T-helper 17 cell (primary cell): ENCODE measurements at places on chromosomes 6 and 20.

- DNase-seq = no peak
- no peak overlapping the region for H3K4me3 ChIP-seq
- H3K4me1 ChIP-seq = peaks cover 6% of the 10 kb centered on the region
- H3K27ac ChIP-seq = no peak overlapping the region
- no peaks in the 10 kb centered on the region for H3K27me3 ChIP-seq
These were observed 215.5 kb downstream of the ZDHHC14 start for GRCh38 chr6:157596461-157596860.

- no peak for DNase-seq
- H3K27ac ChIP-seq = no peak overlapping the region
- peaks cover 10% of the 10 kb centered on the region for H3K27me3 ChIP-seq
- no peak overlapping the region for H3K4me3 ChIP-seq
- H3K36me3 ChIP-seq = no peaks in the 10 kb centered on the region
These were observed 36.9 kb upstream of the TFAP2C start for GRCh38 chr20:56592211-56592610.

DNA sequence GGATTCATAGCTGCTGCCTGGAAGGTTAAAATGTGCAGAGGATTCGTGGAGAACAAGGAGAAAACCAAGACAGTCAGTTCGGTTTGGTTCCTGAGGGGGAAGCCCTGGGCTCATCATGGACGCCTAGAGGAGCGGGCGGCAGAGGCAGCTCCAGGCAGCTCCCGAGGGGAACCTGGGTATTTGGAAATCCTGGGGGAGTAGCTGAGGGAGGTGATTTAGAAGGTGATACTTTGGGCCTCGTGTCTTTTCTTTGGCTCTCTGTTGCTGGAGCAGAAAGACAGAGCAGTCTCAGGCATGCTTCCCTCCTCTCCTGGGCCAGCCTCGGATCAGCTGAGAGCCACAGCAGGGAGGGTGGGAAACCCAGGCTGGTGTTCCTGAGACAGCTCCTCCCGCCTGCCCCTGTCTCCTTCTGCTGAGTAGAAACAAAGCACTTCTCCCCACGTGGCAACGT lies 139.5 kb downstream of the DLL1 start:
- H3K36me3 ChIP-seq = no peaks in the 10 kb centered on the region
- H3K4me3 ChIP-seq = no peak overlapping the region
- no peak for DNase-seq
- peaks cover 24% of the 10 kb centered on the region for H3K4me1 ChIP-seq

DNA sequence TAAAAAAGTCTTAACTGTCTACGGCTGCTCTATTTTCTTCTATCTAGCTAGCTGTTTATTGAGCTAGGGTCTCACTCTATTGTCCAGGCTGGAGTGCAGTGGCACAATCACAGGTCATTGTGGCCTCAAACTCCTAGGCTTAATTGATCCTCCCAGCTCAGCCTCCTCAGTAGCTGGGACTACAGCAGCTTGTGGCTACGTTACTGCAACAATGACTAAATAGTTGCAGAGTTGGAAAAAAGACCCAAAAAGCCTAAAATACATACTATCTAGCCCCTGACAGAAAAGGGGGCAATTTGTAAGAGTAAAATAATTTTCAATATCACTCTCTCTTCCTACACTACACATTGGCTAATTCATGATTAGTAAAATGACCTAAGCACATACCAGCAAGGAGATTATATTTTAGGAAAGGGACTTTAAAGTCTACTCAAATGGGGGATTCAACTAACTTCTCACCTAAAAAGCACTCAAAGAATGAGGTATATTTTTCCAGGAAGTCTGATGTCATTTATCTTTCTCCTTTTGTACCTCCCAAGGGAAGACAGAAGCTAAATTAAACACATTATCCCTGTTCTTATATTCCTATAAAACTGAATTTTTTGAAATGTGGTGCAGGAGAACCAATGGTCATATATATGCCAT lies 82.8 kb downstream of the ZMYND8 start:
- no peak overlapping the region for H3K4me3 ChIP-seq
- no peak for DNase-seq
- peak overlapping the region; percentile 84 for H3K27ac ChIP-seq
- H3K36me3 ChIP-seq = peaks cover 2% of the 10 kb centered on the region
- no peaks in the 10 kb centered on the region for H3K27me3 ChIP-seq

DNA sequence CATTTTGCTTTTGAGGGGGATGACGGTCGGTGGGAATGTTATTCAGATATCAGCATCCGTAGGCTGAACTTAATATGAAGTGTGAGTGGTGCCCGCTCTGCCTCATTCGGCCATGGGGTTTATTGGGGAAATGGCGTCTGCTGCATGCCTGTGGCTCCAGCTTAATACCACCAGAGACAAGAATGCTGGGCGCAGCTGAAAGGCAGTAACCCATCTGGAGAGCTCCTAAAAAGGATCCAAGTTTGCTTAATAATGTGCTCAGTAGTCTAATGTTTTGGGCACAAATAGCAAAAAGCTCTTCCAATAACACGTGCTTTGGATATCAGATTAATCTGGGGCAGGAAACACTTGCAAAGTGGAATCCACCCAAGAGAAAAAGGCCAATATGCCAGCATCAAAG lies 273.0 kb upstream of the TAB2 start:
- H3K27ac ChIP-seq = no peak overlapping the region
- H3K27me3 ChIP-seq = no peaks in the 10 kb centered on the region
- H3K4me3 ChIP-seq = no peak overlapping the region
- H3K4me1 ChIP-seq = peaks cover 44% of the 10 kb centered on the region
- no peaks in the 10 kb centered on the region for H3K36me3 ChIP-seq

DNA sequence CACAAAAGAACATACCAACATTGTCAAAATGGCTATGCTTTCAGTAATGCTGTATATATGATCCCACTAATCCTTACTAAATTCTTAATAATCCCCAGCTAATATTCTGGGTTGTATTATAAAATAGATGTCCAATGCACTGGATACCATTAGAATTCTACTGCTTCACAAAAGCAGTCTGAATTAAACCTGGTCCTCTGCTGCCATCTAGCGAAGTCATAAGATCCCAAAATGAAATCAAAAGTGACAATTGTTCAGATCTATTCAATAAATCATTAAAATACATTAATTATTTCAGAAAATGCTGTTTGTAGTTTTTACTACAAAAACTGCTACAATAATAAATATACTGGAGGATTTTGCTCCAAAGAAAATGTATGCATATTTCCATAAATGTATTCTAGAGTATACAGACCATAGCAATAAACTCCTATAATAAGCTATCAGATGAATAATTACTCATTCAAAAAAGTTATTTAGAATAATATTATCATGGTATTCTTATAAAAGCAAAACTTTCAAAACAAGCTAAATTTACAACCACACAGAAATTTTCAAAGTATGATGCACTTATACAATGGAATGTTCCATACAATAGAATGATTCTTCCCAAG lies 92.6 kb downstream of the RNGTT start:
- H3K27ac ChIP-seq = no peak overlapping the region
- H3K4me3 ChIP-seq = no peak overlapping the region
- no peaks in the 10 kb centered on the region for H3K27me3 ChIP-seq
- peaks cover 19% of the 10 kb centered on the region for H3K4me1 ChIP-seq
- peaks cover 7% of the 10 kb centered on the region for H3K36me3 ChIP-seq
- DNase-seq = peak; percentile 19

DNA sequence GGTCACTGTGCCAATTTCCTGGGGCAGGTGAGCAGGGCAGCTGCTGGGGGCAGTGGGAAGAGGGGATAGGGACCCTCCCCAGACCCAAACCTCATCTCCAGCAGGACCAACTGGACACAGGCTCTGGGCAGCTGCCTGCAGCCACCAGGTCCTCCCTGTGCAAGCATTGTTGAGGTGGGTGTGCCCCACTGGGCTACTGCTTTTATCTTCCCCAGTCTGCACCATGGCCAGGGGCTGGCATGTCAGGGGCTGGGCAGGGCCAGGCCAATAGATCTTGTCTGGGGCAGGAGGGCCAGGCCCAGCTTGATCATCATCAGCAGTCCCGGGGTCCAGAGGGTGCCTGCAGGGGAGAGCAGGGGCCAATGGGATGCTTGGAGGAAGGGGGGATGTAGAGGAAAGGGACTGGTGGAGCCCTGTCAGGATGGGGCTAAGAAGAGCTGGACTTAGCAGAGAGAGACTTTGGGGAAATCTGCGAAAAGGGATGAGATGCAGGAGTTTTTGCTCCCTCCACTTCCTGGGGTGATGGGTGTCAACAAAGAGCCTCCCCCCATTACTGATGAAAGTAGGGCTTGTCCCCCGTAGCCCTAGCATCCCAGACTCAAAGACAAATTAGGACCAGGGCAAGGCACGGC lies 5.7 kb downstream of the EBF4 start:
- no peak overlapping the region for H3K4me3 ChIP-seq
- no peak for DNase-seq
- H3K27me3 ChIP-seq = peaks cover 51% of the 10 kb centered on the region
- H3K36me3 ChIP-seq = peaks cover 3% of the 10 kb centered on the region
- H3K27ac ChIP-seq = no peak overlapping the region

DNA sequence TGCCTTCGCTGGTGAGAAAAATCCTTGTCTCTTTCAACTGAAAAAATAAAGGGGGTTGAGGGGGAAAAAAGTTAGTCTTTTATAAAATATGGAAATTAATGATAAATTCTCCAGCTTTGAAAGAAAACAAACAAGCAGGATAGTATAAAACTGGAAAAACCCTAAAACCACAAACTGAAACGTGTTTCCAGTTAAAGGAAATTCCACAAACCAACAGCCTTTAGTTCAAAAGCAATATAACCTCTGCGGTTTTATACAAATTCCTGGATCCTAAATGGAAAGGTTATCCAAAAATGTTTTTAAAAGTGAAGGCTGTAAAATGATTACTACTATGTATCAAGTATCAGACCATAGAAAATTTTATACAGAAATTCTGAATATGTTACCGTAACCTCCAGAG lies 55.6 kb downstream of the BMP5 start:
- no peaks in the 10 kb centered on the region for H3K36me3 ChIP-seq
- DNase-seq = no peak

GRCh38 chr20:64053841-64054661 lies 4.6 kb upstream of the SOX18 start:
- DNase-seq = no peak
- H3K27ac ChIP-seq = no peak overlapping the region
- peaks cover 4% of the 10 kb centered on the region for H3K36me3 ChIP-seq
- H3K4me1 ChIP-seq = peaks cover 15% of the 10 kb centered on the region

- H3K27ac ChIP-seq = no peak overlapping the region
- no peak overlapping the region for H3K4me3 ChIP-seq
- DNase-seq = peak; percentile 8
- no peaks in the 10 kb centered on the region for H3K4me1 ChIP-seq
These were observed 192.5 kb downstream of the PTPRK start for GRCh38 chr6:128327890-128328289.

DNA sequence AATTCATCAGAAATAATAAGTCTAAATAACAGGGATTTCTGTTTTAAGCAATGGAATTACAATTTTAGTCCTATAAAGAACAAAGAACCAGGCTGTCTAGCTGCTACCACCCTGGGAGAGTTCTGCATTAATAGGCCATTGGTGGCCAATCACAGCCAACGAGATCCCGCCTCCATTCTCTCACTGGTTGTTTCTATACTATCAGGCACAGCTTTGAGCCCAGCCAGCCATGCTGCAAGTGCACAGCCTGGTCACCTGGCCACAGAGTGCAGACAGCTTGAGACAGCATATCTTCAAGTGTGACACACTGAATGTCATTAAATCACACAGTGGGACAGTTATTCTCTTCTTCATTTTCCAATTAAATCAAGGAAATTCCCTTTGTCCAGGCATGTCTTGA lies 16.1 kb upstream of the RAB22A start:
- H3K4me3 ChIP-seq = no peak overlapping the region
- peak overlapping the region; percentile 43 for H3K27ac ChIP-seq
- H3K4me1 ChIP-seq = peaks cover 23% of the 10 kb centered on the region
- H3K36me3 ChIP-seq = peaks cover 2% of the 10 kb centered on the region
- DNase-seq = no peak

DNA sequence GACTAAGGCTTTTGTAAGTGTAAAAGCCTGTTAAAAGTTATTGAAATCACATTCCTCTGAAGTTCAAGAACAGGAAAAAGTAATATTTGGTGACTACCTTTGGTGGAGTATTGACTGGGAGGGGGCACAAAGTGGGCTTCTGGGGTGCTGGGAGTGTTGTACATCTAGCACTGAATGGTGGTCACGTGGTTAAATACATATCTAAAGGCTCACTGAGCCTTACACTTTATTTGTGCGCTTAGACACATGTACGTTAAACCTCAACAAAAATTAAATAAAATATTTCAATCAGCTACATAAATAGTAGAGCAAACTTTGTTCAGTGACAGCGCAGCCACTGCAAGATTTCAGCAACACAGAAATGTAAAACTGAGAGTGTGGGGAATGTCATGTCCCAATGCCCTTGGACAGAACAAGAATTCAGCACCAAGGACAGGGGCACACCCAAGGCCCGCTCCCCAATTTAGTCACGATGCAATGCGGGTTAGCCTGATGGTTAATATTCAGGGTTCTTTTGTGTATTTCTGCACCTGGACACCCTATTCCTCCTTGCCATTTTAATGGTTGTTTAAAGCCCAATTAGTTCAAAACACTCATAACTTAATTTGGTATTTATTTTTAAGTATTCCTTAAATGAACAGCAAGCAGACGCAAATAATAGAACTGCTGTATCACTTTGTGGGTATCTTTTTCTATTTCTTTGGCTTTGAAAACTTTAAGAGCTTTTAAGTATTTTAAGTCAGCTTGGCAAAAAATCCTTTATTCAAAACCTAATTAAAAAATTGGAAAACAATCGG lies 37.4 kb downstream of the ANGPT4 start:
- H3K4me3 ChIP-seq = no peak overlapping the region
- peaks cover 2% of the 10 kb centered on the region for H3K36me3 ChIP-seq
- H3K4me1 ChIP-seq = peaks cover 9% of the 10 kb centered on the region
- H3K27me3 ChIP-seq = peaks cover 12% of the 10 kb centered on the region

- H3K36me3 ChIP-seq = no peaks in the 10 kb centered on the region
- peaks cover 28% of the 10 kb centered on the region for H3K27me3 ChIP-seq
These were observed at the start of gene PHACTR1 for GRCh38 chr6:12716298-12716916. PHACTR1 (plus strand) TSS chr6:12716767.
